ENCODE measurements at places on chromosomes 3 and 15. TPM values are rescaled to one million over a fixed set of nuclear protein-coding genes. Genes with fewer than 3 reads are reported as not detected.

DNA sequence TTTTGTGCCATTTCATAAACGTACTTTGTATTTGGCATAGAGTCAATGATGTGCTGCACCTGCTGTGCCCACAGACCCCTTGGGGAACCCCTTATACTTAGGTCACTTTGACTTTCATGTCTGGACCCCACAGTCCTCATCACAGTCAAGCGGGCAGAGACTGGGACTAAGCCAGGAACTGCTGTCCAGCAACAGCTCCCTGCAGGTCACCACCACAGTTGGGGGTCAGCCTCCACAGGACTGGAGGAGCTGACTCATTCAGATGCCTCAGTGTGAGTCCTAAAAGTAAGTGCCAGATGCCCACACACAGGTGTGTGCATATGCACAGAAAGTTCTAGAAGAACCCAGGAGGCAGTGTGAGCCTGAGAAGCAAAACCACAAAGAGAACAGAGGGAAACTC is 339.8 kb downstream of the GABRB3 start:
- ATAC-seq = no peak

- no peak for ATAC-seq
These were observed 19.1 kb upstream of the ATP13A3 start for GRCh38 chr3:194505791-194506415.

DNA sequence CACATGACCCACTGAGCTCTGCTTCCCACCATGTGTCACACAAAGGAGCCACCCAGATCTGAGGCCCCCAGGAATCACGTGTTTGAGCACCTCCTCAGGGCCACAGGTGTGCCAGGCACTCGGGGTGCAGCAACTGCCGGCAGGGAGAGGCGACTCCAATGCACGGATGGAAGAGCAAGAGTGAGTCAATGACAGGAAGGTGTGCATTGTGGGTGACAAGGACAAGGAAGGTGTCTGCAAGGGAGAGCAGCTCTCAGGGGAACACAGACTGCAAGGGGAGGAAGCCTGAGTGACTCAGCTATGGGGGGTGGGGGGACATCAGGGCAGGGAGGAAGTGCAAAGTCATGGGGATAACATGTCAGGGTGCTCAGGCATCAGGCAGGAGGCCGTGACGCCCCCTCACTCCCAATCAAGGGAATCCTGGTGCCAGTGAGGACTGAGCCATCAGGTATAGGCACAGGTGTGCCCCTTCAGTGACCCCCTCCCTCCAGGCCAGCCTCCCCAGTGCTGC is 67.4 kb downstream of the NUP210 start:
- ATAC-seq = no peak

DNA sequence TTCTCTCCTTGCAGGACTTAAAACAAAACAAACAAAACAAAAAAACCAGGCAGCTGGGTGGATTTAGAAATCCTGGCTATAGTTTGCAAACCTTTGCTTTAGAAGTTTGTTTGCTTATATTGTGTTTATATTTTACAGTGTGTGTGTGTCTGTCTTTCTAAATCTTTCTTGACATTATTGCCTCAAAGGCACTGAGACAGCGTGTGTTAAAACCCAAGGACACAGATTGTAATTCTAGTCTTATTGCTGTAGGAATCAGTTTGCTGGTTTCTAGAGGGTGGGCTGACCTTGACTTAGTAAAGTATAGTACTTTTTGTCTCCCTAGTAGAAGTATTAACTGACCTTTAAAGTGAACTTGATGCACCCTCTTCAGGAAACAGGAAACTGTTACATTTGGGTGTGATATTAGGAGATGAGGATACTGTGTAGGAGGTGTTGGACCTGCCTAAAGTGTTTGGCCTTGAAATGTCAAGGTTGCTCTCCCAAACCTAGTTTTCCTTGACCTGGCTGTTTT is 71.0 kb downstream of the TCF12 start:
- ATAC-seq = no peak

SLC24A5 gene
- 0.58 TPM for total RNA-seq

GRCh38 chr3:137199678-137200077 is 241.9 kb downstream of the IL20RB start:
- no peak for ATAC-seq

GRCh38 chr3:189132839-189133238 is 38.9 kb upstream of the TPRG1 start:
- ATAC-seq = no peak

EDEM1 gene
- 14.1 TPM for total RNA-seq

CACNA2D3 gene
- 0.49 TPM for total RNA-seq

PLOD2 gene
- 29.7 TPM for total RNA-seq

GRCh38 chr3:23644676-23645075 is 161.1 kb upstream of the UBE2E1 start:
- ATAC-seq = no peak

GRCh38 chr3:155368786-155369185 is 75.3 kb upstream of the STRIT1 start:
- ATAC-seq = no peak

LRTM1 gene
- 0.38 TPM for total RNA-seq

DNA sequence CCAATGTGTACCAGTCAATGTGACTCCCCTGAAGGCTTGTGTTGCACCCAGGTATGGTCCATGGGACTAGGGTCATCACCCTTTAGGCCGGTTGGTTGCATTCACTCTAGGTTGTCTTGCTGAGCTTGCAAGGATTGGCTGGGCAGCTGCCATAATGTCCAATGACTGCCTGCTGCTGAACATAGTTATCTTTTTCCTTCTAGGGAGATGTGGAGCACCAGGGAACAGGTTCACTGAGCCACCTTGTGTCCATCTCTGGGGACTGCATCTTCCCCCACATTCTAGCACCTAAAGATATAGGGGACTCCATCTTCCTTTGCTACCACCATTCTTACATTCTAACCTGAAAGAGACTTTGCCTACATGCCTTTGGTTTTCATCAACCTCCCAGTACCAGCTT is 580.4 kb upstream of the TBL1XR1 start:
- no peak for ATAC-seq

GRCh38 chr3:44952689-44953088 is 23.3 kb downstream of the ZDHHC3 start:
- ATAC-seq = no peak

XCR1 gene
- 0.31 TPM for total RNA-seq

SPATA12 gene
- total RNA-seq = 0.50 TPM

GRCh38 chr3:44342176-44342790 is 3.7 kb downstream of the TCAIM start:
- ATAC-seq = no peak

GRCh38 chr3:85560088-85560785 is 601.4 kb downstream of the CADM2 start:
- no peak for ATAC-seq

DNA sequence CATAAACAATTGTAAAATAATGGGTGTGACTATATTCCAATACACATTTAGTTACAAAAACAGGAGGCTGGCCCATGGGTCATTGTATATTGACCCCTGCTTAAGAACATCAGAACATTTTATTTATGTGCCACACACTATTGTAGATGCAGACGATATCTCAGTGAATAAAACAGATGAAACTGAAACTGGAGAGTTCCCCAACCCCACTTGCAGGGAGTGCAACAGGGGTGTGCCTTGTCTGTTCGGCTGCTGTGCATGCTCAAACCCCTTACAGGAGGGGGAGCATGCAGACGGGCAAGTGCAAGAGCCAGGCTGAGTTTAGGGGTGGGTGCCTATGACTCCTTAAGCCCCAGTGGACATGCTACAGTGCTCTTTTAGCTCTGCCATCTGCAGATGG is 509.6 kb downstream of the IGSF11 start:
- no peak for ATAC-seq

DNA sequence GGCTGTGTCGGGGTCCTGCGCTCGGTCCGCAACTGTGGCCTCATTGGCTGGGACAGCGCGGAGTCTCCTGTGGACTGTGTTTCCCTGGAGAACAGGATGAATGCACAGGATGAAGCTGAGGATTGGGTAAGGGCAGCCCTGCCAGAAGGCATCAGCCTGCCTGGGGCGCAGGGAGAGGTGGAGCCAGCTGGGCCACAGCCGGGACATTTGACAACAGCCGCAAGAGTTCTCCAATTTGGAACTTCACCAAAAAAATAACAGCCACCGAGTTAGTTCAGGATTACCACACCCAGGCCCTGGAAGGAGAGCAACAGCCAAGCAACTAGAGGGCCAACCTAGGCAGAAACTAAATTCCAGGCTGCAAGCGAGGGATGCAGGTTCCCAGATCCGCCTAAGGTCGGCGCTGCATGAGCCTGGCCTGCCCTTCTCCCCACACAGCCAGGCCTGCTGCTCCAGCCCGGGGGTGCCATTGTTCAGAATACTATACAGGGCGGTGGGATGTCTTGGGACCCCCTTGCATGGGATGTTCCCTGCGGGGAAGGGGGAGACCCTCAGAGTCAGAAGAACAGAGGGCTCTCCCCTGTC is 229.3 kb downstream of the OCA2 start:
- no peak for ATAC-seq

- no peak for ATAC-seq
These were observed 33.8 kb downstream of the ALDH1L1 start for GRCh38 chr3:126146525-126147146.

PIF1 gene
- total RNA-seq = 3.6 TPM

GRCh38 chr3:152564459-152564858 is 270.5 kb upstream of the P2RY1 start:
- peak; percentile 65 for ATAC-seq

PODXL2 gene
- 12.5 TPM for total RNA-seq

DNA sequence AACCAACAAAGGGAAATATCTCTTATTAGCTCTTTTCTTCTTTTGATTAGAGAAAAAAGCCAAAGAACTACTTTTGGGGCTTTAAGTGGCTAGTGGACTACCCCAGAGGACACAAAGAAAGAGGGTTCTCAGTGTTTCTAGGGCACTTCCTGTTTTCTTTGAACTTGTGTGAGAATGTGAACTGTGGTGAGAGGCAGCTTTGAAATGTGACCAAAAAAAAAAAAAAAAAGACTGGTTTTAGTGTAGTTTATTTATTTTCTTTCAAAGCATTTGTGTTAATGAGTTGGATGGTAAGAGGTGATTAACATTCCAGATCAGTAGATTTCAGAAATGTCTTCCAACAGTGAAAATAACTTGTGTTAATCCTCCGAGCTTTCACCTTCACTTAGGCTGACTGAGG is 32.4 kb downstream of the SELENOT start:
- ATAC-seq = no peak

FETUB gene
- total RNA-seq = not detected

- ATAC-seq = no peak
These were observed 103.8 kb downstream of the GTPBP8 start for GRCh38 chr3:113094337-113095221.

- peak; percentile 85 for ATAC-seq
These were observed at the start of gene HEG1 for GRCh38 chr3:125055913-125056745. Gene HEG1, minus strand, starts transcription at chr3:125055997. Its CDS starts 107 bp downstream, at chr3:125055890.

DNA sequence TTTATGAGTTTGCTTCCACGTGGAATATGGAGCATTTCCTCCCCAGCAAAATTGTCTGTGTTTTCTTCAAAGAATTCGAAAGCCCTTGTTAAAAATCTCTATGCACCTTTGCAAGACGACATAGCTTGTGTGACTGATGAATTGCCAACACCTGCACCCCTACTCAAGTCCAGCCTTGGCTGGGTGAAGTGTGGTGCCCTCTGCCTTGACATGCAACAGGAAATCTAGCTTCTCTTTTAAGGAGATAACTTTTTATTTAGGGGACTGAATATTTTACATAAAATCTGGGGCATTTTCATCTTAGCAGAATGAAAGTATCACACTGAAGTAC is 647 bp downstream of the HMG20A start:
- ATAC-seq = no peak

DNA sequence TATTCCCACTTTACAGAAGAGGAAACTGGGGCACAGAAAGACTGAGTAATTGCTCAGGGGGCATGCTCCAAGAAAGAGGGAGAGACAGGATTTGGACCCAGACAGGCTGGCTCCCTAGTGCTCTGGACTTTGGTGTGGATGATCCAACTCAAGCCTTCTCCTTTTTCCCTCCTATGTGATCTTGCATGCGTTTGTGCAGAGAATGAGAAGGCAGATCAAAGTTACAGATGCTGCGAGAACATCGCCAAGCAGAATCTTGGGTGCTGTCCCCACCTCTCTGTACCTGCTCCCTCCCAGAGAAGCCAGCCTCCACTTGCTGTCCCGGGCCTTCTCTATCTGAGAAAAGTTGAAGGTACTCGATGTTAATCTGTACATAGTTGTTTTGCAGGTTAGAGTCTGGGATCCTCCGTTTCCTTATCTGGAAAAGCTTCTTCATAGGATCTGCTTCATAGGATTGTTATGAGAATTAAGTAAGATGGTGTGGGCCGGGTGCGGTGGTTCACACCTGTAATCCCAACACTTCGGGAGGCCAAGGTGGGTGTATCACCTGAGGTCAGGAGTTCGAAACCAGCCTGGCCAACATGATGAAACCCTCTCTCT is 10.2 kb downstream of the GNB5 start:
- ATAC-seq = no peak

GRCh38 chr3:121863801-121864200 is 28.8 kb downstream of the EAF2 start:
- ATAC-seq = no peak

DNA sequence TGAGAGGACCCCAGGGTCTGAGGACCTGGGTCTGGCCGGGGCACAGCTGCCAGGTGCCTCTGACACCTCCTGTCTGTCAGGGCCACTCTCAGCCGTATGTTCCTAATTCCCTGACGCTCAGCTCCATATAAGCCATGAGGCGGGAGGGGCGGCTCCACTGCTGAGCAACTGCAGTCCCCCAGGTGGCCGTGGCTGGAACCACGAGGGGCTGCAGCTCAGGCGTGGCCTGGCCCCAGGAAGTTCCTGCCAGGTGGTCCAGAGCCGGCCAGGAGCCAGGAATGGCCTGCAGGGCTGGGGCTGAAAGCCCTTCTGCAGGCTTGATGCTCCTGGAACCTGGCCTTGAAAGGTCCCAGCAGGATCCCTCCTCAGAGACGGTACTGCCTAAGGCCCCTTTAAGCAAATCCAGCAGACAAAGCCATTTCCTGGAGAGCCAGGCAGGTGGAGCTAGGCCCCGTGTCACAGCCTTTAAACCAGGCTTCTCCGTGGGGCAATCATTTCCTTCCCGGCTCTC is 118.0 kb downstream of the CHSY1 start:
- ATAC-seq = no peak

ANKUB1 gene
- 0.68 TPM for total RNA-seq

GRCh38 chr15:64693134-64693533 is 82.3 kb downstream of the RBPMS2 start:
- ATAC-seq = no peak

GRCh38 chr3:134228035-134228434 is 22.6 kb downstream of the RYK start:
- ATAC-seq = no peak

Data from motor neuron (in vitro differentiated cells).